Activated naive CD4-positive, alpha-beta T cell (primary cell): ENCODE measurements at places on chromosomes 13 and 19.

GRCh38 chr19:39284032-39284431 is 12.2 kb upstream of the IFNL1 start:
- DNase-seq, result no peak

DNA sequence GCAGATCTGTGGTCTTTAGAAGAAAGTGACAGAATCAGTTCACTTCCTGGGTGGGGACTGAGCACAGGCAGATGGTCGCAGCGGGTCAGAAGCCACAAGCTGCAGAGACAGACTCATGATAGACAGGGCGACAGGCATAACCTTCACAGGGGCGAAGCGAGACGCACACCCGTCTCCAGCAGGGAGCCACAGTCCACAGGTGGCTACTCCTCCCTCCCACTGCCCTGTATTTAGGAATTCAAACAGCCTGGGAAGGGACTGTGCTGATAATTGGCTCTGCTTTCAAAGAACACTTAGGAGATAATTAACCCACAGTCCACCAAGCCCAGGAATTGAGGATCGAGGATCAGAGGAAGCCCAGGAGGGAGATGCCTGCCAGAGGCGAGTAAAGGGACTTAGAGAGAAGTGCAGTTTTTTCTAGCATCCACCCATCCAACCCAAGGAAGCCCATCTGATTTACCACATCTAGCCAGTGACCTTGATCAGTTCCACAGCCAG is 23.2 kb downstream of the RFX2 start:
- DNase-seq, result no peak

DNA sequence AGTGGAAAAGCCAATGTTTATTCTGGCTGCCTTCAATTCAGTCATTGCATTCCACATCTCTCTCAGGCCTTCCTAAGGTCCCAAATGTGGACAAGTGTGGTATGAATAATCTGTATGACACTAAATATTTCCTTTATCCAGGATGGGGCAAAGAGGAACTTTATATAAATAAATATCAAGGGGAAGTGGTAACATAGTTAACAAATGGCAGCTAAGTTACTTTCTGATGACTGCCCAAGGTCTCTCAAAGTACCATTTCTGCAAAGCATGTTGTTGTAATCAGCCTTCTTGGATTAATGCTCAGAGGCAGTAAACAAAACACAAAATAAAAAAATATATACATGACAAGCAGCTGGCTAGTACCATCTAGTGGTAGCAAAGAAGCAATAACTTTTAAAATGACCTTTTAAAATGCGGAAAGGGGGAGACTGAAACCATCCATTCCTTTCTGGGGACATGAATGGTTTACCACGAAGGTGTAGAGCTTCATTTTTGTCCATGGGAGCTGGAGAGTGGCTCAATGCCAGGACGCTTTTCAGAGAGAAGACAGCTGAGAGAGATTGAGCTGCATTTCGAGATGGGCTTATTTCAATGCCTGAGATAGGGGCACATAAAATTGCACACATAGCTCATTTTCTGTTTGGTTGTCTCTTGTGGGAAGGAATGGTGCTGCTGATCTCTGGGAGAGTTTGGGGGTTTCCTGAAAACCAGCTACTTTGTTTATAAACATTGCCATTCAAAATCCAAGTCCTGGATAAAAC is 259.2 kb downstream of the RFC3 start:
- no peak for DNase-seq

DNA sequence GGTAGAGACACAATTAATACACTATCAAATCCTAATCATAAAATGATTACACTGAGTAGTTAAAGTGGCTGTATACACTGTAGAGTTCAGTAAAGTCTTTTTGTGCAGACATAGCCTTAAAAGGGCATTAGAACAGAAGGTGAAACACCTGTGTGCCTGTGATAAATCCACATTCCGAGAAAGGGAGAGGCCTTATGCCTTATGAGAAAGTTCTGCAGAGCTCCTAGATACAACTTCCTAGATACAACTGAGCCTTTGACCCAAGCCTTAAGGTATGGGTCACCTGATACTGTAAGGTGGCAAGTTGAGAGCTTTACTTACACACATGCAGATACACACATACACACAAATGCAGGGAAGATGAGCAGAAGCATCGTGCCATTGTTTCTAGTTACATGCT is 6.3 kb downstream of the SERP2 start:
- DNase-seq, result no peak

DNA sequence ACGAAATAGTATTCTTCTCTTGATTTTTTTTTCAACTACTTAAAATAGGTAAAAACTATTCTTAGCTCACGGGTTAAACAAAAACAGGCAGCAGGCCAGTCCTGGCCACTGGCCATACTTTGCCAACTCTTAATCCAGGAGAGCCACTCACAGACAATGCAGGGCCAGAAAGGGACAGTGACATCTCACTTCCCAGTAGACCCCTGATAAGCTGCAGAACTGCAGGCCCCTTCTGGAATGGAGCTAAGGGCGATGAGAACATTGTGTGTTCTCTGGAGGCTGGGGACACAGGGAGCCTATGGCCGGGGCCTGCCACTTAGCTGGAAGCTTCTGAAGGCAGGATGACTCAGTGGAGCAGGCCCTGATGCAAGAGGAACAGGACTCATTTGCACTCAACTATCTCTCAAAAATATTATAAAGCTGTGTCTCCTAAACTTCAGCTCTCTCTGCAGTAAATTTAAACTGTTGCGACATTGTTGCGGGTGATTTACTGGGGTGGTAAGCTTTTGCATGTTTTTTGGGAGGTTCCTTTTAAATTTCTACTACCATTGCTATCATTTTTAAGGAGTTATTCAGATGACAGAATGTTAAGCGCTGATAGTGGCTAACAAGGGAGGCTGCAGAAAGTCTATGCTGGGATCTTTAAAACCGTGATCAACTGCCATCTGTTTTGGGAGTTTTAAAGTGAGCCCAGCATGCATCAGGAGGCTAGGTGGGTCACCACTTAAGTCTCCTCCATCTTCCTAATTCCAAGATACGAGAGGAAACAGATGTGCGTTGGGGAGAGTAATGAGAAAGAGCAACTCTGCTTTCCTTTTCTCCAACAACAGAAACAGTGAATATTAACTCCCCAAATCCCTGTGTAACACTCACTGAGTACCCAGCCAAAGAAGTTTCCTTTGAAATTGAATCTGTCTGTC is 33.2 kb upstream of the KATNAL1 start:
- DNase-seq, result no peak

- no peak for DNase-seq
Measured at GRCh38 chr13:27449081-27449603, 1.2 kb downstream of the MTIF3 start.

GRCh38 chr13:94827566-94827965 is 115.2 kb upstream of the SOX21 start:
- DNase-seq, result no peak

DNA sequence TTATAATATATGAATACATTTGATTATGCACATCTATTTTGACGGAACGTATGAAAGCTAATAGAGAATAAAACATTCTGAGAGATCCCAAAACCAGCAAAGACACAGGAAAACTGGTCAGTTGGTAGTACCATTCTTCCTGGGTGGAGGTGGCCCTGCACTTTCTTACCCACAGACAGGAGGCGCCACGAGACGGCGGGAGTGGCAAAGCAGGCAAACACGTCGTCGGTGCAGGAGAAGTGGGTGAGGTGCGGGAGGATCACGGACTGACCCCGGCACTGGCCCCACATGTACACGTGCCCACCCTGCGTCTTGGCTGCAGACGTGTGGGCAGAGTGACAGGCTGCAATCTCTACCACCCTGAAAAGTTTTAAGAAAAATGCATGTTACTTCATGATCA is 36.1 kb downstream of the RCBTB1 start:
- no peak for DNase-seq

DNA sequence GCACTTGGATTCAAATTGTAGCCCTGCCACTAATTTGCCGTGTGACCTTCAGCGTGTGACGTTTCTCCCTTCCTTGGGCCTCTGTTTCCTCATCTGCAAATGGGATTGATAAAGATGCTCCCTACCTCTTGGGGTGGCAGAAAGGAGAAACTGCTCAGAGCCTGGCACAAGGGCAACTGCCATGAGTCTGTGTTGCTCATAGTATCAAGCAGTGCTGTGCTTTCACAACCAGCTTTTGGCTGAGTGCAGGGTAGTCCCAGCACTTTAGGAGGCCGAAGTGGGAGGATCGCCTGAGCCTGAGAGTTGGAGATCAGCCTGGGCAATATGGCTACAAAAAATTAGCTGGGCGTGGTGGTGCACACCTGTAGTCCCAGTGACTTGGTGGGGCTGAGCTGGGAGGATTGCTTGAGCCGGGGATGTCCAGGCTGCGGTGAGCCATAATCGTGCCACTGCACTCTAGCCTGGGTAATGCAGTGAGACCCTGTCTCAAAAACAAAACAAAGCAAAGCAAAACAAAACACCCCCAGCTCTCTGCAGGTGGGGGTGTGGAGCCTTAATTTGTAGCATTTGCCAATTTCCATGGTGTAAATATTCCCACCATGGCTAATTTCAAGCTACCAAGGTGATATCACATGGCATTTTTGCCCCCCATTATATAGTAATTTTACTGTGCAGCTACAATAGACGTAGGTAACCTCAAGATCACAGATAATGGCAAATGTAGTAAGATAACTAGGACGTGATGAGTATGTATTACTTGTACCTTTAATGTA is 1.6 kb upstream of the MARK4 start:
- DNase-seq, result no peak

DNA sequence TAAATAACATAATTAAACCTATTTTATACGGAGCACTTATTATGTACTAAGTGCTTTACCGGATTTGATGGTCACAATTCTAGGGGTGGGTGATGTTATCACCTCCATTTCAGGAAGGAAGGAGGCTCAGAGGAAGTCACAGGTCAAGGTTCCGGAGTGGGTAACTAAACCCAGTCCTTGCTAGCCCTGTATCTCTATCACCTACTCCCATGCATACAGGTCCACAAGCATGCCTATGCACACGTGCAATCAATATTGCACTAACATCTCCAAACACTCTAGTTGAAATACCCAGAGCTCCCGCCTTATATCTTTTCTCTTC is 17.8 kb upstream of the FOSB start:
- DNase-seq, result no peak

DNA sequence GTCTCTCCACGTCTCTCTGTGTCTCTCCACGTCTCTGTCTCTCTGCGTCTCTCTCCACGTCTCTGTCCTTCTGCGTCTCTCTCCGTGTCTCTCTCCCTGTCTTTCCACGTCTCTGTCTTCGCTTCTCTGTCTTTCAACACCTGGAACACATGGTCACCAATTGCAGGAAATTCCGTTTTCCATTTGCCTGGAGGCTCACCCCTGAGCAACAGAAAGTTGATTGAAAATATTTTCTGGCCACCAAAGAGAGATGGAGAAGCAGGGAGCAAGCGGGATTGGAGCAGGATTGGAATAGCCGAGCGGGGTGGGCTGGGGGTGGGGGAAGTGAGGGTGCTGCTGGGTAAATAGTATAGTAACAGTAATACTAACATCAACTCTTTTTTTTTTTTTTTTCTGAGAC is 1.7 kb downstream of the KANK2 start:
- DNase-seq, result no peak

DNA sequence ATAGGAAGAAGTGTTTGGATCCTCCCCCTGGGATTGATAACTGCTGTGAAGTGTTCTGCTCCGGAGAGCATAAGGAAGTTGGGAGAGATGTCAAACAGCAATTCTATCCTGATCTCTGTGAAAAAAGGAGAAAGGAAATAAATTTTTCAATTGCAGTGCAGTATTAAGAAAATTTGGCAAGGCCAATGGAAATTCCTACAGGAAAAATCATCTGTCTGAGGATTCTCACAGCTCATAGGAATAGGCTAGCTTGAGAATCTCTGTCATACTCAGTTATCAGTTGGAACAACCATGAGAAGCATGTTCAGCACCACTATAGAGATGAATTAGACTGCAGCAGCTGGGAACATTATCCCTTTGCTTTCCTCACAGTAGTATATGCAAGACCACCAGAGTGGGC is 1238.9 kb upstream of the MIR17HG start:
- no peak for DNase-seq

GRCh38 chr13:95477187-95477586 is 75.3 kb upstream of the CLDN10 start:
- no peak for DNase-seq

- DNase-seq, result no peak
Measured at GRCh38 chr19:3547301-3547731, 8.3 kb downstream of the TEKTIP1 start.

DNA sequence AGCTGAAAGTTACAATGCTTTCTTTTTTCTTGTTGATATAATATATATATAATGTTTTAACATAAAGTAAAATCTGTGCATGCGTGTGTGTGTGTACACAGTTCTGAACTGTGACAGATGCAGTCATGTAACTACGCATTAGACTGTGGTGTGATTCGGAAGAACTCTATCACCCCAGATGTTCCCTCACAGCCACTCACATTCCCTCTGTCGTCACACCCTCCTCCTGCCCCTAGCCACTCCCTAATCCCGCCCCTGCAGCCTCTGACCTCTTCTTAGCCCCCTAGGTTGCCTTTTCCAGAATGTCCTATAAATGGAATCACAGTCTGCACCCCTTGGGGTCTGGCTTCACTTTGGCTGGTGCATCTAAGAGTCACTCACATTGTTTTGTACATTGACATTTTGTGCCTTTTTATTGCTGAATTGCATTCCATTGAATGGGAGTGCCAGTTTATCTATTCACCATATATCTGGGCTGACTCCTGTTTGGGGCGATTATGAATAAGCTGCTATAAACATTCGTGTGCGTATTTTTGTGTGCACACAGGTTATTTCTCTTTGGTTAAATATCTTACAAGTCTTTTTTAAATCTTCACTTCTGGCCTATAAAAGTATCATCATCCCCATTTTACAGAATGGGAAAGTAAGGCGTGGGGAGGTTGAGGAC is 20.4 kb downstream of the DHRS12 start:
- DNase-seq, result no peak

DNA sequence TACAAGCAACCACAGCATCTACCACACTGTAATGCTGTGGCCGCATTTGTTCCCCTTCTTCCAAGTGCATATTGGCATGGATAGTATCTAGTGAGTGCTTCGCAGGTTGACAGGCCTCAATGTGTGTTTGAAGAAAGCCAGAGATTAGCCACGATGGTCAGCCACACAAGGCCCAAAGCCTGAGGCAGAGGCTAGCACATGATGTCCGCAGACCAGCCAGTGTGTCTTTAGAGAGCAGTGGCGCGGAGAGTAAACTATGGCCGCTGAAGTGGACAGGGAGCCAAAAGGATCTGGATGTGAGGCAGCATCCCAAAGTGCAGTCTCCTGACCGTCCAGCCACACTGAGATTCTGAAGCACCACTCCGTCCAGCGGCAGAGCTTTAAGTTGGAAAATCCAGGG is 36.0 kb downstream of the BRD4 start:
- no peak for DNase-seq

GRCh38 chr13:91882918-91883317 is 484.5 kb downstream of the GPC5 start:
- no peak for DNase-seq

DNA sequence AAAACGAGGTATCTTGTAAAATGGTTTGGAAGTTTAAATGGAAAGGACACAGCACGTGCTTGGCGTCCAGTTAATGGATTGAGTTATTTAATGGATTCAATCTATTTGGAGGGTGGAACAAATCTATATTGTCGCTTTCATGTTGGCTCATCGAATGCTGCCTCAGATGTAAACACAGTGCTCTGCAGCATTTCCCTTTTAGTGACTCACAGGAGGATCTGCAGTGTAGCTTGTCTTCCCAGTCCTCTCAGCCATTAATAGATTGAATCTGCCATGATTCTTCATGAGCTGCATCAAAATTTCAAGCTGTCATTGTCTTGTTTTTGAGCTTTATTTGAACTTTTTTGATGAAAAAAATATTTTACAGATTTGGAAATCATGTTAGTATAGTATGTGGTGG is 44.7 kb downstream of the DHRS12 start:
- no peak for DNase-seq

- DNase-seq, result no peak
Measured at GRCh38 chr13:20331419-20331818, 99.3 kb upstream of the GJB6 start.
